ENCODE measurements at places on chromosomes 13 and 19. TPM values are rescaled to one million over a fixed set of nuclear protein-coding genes. Genes with fewer than 3 reads are reported as not detected.

- DNase-seq, result no peak
Measured at GRCh38 chr19:53621885-53622740, 9.7 kb upstream of the DPRX start.

DNA sequence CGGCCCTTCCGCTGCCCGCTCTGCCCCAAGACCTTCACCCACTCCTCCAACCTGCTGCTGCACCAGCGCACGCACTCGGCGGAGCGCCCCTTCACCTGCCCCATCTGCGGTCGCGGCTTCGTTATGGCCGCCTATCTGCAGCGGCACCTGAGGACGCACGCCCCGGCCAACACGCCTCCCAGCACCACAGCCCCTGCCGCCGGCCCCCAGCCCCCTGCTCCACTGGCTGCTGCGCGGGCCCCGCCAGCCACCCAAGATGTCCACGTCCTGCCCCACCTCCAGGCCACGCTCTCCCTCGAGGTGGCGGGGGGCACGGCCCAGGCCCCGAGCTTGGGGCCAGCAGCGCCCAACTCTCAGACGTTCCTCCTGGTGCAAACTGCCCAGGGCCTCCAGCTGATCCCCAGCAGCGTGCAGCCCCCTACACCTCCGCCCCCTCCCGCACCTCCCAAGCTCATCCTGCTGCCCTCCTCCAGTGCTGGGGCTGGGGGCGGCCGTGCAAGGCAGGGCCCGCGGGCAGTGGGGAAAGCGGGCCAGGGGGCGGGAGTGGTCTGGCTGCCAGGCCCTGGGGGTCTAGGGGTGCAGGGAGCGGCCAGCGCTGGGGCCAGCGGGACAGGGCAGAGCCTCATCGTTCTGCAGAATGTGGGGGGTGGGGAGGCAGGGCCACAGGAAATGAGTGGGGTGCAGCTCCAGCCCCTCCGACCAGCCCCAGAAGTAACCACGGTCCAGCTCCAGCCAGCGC, 1.9 kb upstream of the NAT14 start:
- no peak for DNase-seq

DNA sequence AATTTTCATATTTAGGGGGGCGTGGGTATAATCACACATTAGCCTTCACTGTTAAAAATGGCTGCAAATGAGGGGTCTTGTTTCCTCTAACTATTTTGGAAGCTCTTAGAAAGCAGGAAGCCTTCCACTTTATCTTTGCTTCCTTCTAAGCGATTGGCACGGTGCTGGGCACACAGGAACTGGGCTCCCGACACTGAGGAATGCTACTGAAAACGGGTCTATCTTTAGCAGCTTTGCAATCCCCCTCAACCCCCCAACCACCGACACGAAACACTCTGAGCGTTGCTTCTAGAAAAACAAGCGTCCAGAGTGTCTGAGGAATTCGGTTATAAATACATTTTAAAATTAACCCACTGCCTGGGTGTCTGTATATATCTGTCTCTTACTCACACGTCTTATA, 143.6 kb downstream of the CACNA1A start:
- no peak for DNase-seq

- DNase-seq, result no peak
Measured at GRCh38 chr19:10640361-10640760, 13.8 kb upstream of the ILF3 start.

DNA sequence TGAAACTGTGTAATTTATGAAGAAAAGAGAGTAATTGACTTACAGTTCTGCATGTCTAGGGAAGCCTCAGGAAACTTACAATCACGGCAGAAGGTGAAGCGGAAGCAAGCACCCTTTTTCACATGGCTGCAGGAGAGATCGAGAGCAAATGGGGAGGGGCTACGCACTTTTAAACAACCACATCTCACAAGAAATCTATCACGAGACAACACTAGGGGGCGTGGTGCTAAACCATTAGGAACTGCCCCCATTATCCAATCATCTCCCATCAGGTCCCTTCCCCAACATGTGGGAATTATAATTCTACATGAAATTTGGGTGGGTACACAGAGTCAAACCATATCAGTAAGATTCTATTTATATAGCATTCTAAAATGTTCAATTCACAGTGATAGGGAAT, 114.8 kb upstream of the TRPC4 start:
- DNase-seq, result no peak

GRCh38 chr19:33362508-33363228, 10.8 kb upstream of the CEBPG start:
- no peak for DNase-seq

DNA sequence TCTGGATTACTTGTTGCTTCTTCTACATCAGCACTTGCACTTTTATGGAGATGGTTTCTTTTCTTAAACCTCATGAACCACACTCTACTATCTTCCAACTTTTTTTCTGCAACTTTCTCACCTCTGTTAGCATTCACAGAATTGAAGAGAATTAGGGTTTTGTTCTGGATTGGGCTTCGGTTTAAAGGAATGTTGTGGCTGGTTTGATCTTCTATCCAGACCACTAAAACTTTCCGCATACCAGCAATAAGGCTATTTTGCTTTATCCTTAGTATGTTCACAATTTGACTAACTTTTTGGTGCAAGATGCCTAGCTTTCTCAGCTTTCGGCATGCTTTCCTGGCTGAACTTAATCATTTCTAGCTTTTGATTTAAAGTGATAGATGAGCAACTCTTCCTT, 666.7 kb upstream of the MIR17HG start:
- no peak for DNase-seq

DNA sequence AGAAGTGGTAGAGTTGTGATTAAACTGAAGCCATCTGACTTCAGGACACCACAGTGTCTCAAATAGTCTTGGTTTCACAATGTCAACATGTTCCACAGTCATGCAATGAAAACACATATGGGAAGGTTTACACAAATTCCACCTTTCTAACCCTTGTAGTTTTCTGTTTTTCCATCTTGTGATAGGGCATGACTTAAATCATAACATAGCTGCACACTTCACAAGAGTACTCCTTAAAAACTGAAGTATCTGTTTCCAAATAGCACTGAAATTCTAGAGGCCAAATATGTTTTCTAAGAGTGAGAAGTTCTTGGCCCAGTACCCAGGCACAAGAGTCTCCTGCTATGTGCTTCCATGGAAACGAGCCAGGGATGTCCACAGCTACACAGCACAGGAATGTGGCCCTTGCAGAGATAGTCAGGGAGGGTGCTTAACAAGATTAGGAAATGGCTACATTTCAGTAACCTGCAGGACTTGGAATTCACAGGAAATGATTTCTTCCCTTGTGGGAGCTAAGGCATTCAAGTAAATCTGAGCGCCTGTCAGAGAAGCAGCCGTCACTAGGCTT, 269.1 kb downstream of the NDFIP2 start:
- no peak for DNase-seq

GRCh38 chr19:49425922-49426592, 869 bp downstream of the GFY start:
- no peak for DNase-seq

GRCh38 chr13:51818781-51819511, 15.0 kb upstream of the DHRS12 start:
- DNase-seq, result no peak

GRCh38 chr13:40667622-40667978, 1.2 kb upstream of the FOXO1 start:
- no peak for DNase-seq

DNA sequence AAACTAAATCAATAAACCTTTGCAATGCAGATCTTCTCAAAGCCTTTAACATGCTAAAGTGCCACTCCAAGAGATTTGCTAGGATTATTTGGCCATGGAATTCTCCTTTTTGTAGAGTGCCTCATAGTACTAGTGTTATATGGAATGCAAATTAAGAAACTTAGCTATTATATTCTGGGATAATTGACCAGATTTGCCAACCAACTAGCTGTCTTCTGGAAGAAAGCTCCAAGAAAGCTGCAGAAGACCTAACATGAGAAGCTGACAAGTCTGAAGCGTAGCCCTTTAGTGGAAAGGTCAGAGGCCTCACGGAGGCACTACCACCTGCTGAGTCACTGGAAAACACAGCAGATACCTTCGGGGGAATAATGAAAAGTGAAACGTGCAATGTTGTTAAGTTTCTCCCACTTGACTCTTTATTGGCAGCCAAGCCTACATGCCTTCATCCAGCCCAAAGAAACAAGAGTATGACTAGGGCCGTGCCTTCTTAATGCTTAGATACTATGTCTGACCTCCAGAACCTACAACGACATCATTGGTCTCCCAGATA, 29.8 kb upstream of the KATNAL1 start:
- DNase-seq, result no peak

Gene PROZ
- not detected for total RNA-seq

Gene ZNF578
- total RNA-seq, result 1.1 TPM

Gene ZNF790
- total RNA-seq, result 10.1 TPM

Gene CEACAM8
- total RNA-seq, result not detected

Gene PALM3
- 8.1 TPM for total RNA-seq

Gene EPN1
- 121 TPM for total RNA-seq

Gene ZNF730
- 2.6 TPM for total RNA-seq

Gene TYROBP
- total RNA-seq, result not detected

Gene RUBCNL
- total RNA-seq, result 1.1 TPM

Gene PSG3
- total RNA-seq, result not detected

Gene PRTN3
- total RNA-seq, result not detected
